Pons (tissue), 1 donor: ENCODE measurements at places on chromosomes 7 and 10.

DNA sequence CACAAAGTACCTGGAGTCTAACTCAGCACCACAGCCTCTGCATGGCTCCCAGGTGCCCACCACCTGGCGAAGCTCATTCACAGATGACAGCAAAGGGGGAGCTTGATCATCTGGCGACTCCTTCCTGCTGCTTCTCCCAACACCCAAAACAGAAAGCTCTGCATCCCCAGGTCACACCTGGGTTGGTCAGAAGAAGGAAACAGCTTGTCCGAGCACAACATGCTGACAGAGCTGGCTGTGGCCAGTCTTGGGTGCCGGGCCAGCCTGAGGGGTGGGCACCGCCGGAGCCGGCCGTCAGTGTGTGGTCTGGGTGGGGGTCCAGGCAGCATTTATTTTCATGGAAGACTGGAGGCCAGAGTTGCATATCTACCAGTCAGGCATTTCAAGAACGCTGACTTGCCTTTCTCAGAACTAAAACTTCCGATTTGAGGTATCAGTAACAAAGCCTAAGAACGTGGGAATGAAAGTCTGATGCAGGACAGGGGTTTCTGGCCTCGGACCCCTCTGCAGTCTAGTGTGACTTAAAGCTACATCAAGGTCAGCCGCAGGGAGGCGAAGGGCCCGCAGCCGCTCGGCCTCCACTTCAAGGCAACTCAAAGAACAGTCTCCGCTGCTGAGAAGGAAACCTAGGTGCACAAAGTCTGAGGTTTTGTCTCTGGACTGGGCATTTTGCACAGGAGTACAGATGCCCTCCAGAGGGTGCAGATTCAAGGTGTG lies 109.6 kb downstream of the CYTH3 start:
- DNase-seq: no peak

DNA sequence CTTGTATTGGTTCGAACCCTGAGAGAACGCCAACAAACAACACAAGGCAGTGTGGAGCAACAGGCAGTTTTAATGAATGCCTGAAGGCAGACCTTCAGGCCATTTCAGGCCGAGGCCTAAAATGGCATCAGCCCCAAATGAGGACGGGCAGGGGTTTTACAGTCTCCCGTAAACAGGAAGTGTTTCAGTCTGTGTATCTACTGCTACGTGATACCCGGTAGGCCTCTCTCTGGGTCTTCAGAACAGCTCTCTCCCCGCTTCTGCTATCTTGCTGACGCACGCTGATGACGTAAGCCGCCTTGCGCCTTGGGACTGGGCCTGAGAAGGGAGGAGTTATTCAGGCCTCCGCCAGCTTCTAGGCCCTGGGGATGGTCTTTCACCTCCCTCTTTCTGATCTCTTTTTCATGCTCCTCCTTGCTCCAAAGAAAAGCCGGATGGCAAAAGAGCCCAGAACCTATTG lies 67.7 kb downstream of the ST8SIA6 start:
- no peak for DNase-seq

- DNase-seq: no peak
Observed at GRCh38 chr7:101226721-101227120, 8.8 kb downstream of the ZNHIT1 start.

GRCh38 chr10:3720228-3721019 lies 64.6 kb downstream of the KLF6 start:
- DNase-seq: peak; percentile 86

DNA sequence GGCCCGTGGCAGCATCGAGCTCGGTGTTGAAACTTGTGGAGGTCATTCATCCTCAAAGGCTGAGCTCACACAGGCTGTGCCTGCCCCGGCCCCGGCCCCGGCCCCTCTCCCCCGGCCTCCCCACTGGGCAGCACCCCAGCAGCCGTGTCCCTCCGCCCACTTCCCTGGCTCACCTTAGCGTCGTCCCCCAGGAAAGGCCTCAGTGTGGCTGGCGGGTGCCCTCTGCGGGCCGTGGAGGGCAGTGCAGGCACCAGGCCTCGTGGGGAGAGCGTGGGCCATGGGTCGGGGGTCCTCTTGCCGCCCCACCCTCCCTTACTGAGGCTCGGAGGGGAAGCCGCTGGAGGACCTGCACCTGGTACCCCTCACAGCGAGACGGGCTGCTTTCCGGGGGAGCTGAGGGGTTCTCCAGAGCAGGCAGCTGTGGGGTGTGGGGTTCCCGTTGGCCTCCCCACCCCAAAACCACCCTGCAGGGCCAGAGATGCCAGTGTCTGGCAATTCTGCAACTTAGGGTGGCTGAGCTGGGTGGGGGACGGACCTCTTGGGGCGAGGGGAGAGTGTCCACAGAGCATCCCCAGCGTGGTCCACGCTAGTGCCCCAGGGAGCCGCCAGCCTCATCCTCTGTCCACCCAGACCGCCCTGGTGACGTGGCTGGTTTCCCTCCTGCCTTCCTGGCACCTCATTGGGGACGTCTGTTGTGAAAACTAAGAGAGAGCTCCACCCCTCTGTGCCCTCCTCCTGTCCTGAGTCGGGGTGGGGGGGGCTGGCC lies 44.2 kb upstream of the DPYSL4 start:
- DNase-seq: peak; percentile 30

DNA sequence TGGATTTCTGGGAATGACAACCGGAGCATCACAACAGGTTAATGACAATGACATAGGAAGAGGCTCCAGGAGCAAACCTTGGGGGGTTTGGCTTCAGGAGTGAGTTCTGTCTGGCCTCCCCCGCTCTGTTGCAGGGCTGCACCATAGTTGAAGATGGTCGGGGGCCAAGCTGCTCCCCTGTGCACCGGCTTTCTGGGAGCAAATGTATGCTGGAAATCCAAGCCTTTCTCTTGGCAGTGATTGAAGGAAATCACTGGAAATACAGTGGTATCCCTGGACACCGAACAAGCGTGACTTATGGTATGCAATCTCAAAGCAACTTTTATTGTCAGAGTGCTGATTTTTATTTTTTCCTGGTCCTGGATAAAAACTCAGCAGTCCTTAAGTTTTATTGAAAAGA lies 251.9 kb upstream of the ZNF32 start:
- no peak for DNase-seq

DNA sequence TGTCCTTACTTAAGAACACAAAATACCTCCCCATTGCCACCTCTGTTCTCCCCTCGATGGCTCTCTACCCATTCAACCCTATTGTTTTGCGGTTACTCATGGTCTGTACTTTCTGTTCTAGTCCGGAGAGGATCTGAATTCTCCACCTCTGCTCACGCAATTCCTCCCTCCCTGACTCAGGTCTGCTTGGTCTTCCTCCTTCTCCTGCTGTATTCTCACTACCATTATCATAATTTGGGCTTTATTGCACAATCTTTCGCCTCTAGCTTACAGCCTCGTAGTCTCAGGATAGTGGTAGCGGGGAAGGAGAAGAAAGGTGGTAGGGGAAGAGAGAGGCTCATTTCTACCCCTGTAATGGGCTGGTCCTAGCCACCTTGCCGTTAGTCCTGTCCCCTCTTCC lies 35.4 kb upstream of the FAM180A start:
- no peak for DNase-seq

DNA sequence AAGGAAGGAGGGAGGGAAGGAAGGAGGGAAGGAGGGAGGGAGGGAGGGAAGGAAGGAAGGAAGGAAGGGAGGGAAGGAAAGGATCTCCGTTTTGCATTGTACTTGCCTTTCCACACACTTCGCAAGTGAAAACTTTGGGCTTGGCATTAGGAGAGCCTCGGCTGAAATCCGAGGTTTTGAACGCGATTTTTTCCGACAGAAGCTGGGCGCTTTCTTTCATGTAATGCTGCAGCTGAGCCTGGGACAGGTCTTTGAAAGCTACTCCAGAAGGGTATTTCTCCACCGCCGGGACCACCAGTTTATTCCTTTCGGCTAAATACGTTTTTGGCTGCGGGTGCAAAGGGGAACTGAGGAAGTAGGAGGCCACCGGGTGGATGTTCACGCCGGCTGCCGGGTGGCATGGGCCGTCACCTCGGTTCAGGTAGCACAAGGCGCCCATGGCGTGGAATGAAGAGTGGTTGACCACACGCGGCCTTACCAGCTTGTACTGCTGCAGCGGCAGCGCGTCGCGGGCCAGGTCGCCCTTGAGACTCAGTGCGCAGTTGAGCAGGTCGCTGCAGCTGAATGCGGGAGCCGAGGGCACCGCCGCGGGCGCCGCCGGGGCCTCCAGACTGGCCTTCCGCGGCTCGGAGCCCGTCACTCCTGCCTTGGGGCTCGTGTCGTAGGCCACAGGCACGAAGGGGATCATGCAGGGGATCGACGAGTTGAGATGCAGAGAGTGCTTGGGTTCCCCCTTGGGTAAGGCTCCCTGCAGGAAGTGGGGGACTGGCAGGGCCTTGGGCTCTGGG lies 825 bp downstream of the FEZF1 start:
- no peak for DNase-seq

GRCh38 chr10:116907245-116907987 lies 58.1 kb downstream of the ENO4 start:
- DNase-seq: no peak

DNA sequence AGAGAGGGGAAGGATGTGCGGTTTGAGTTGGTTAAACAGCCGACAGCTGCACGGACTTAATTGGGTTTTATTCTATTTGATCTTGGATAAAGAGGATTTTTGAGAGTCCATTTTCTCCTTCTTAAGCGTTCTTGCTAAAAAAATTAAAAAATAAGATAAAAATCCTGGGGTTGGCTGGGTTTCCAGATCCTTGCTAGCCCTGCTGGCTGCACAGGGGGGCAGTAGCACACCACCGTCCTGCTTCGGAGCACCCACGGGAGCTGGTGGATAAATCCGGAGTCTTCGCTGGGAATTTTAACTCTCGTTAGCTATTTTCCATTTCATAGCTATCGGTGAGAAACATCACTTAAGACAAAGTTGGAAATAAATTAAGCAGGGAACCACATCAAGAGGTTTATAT lies 792.0 kb downstream of the TYW1 start:
- DNase-seq: no peak

- DNase-seq: no peak
Observed at GRCh38 chr10:86211691-86212390, 154.8 kb downstream of the GRID1 start.
